ENCODE measurements at places on chromosomes 1 and 21. TPM values are rescaled to one million over a fixed set of nuclear protein-coding genes. Genes with fewer than 3 reads are reported as not detected.

GRCh38 chr1:77542813-77543420 is 139.5 kb downstream of the ZZZ3 start:
- no peak for DNase-seq

The DDR2 gene
- 168 TPM for total RNA-seq

GRCh38 chr1:156121457-156121856 is 6.9 kb downstream of the LMNA start:
- no peak for DNase-seq

The WDR4 gene
- 7.3 TPM for total RNA-seq

The EPRS1 gene
- 46.1 TPM for total RNA-seq

The PBX1 gene
- total RNA-seq, result 128 TPM

DNA sequence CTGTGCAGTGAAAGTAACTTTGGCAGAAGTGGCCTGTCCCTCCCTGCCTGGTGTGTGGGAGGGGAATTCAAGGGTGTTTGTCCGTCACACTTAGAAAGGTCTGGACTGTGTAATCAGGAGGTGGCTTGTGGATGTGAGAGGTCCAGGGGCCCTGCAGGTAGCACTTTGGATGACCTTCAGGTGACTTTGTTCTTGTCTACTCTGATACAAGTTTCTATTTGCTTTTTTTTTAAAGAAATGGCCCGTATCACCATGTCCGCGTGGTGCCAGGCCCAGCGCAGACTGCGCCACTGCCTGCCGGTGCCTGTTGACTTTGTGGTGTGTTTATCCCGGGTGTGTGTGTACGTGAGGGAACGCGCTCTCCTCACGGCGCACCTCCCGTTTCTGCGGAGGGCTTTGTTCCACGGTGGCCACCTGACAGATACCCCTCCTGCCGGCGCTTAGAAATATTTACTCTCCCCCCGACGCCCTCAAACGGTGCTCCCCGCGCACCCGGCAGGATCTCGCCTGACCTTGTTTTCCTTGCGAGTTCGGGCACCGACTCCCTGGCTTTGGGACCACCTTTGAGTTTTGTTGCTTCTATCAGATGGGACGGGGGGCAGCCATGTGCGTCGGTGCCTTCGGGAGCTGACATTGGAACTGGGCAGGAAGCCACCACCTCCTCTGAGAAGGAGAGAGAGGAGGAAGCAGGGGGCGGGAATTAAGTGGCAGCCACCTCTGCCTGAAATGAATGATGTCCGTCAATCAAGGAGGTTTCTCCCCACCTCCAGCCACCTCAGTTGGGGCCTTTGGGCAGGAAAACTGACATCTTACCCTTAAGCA is 119.4 kb downstream of the PRDM16 start:
- DNase-seq, result no peak

The LORICRIN gene
- not detected for total RNA-seq

DNA sequence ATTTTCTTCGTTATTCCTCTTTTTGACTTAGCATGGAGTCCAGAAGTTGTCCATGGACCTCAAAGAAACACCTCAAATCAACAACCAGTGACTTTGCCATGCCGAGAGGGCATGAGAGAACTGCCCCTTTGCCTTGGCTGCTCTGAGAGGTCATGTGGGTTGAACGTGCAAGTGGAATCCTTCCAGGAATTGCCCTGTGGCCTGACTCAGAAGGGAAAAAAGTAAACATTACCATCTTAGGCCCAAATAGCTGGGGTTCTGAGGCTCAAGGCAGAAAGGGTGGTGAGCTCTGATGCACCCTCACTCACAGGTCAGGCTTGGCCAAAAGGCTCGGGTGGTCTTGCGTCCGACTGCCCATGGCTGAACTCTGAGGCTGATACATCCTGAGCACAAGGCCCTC is 15.1 kb downstream of the STUM start:
- no peak for DNase-seq

The UTS2 gene
- not detected for total RNA-seq

- no peak for DNase-seq
These were observed 153.0 kb upstream of the WNT4 start for GRCh38 chr1:22295856-22296255.

The SPRR1A gene
- total RNA-seq, result not detected

The OR2L5 gene
- total RNA-seq, result not detected

The DPM3 gene
- 105 TPM for total RNA-seq

The NR1I3 gene
- not detected for total RNA-seq

The THEM5 gene
- total RNA-seq, result not detected

DNA sequence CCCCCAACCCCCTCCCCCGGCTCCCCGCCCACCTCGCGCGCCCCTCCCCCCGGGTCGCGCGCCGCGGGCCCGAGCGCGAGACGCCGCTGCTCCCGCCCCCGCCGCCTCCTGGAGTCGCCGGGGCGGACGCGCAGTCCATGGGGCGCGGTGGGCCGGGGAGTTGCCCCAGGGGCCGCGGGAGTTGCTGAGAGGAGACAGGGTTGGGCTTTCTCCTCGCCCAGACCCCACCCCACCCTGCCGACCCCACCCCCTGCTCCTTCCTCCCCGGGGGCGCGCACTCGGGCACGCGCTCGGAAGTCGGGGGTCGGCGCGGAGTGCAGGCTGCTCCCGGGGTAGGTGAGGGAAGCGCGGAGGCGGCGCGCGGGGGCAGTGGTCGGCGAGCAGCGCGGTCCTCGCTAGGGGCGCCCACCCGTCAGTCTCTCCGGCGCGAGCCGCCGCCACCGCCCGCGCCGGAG is at the start of gene LAMC1:
Gene LAMC1 (plus strand): TSS at position 275 of the 455 bp plus-strand sequence. CDS start 297 bp downstream, outside the sequence.
- DNase-seq, result no peak

DNA sequence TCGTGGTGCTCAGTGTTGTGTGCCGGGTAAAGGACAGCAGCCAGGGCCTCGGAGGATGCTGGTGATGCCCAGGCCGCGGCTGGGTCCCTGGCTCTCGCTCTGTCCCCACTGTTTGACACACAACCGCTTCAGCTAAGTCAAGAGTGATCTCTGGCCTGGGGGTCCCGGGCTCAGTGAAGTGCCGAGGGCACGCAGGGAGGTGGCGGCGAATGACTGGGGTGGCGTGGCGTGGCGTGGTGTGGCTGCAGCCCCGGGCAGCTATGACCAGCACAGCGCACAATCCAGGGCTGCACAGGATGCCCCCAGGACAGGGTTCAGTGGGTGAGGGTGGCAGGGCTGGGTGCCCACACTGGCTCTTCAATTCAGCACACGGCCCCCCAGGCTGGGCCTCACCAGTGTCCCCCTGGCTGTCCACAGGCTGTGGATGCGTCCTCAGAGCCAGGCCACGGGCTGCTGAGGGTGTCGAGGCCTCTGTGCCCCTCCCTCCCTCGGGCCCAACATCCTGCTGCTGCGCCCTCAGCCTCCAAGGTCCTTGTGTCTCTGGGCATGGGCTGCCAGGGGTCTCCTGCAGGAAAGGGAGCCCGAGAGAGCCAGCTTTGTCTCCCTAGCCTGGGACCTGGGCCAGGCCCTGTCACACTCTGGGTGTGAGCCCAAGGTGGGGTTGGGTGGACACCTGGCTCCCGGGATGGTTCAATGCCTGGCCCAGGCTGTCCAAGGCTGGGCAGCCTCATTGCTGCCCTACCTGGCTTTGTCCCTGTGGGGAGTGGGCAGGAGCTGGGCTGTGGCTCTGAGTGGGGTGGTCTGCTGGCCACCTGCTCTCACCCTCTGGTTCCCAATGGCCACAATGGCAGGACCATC is 12.0 kb upstream of the SKI start:
- no peak for DNase-seq

GRCh38 chr1:224160171-224160682 is 22.8 kb upstream of the DEGS1 start:
- no peak for DNase-seq

DNA sequence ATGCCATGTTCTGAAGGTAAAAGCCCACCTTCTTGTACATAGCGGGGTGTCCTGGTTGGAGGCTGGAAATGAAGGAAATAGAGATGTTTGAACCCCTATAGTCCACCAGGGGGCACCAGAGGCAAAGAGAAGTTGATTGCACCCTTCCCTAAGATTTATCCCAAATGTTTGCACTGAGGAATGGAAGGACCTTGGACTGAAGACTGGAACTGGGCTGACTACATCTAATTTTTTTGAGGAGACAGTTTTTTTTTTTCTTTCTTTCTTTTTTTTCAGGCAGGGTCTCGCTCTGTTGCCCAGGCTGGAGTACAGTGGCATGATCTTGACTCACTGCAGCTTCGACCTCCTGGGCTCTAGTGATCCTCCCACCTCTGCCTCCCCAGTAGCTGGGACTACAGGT is 55.3 kb upstream of the EIF4G3 start:
- no peak for DNase-seq

GRCh38 chr1:28682840-28683239 is 14.3 kb downstream of the GMEB1 start:
- DNase-seq, result no peak

GRCh38 chr1:59150577-59151386 is 146.1 kb upstream of the FGGY start:
- peak; percentile 95 for DNase-seq

The OLIG2 gene
- not detected for total RNA-seq

The TSPAN2 gene
- total RNA-seq, result 70.2 TPM

DNA sequence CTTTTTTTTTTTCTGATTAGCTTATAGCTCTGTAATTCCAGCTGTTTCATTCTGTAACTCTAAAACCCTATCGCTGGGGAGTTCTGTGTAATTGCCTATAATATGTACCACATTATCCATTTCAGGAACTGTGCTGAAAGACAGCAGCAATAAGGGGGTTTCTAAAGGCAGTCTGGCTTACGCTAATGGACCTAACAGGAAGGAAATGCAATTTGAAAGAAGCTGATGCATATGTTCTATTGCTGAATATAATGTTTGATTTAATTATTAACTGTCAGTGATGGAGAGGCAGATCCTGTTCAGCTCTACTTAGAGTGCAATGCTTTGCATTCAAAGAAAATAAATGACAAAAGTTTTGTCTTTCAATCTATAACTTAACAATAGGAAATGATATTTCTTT is 209.4 kb upstream of the SNX7 start:
- DNase-seq, result no peak

GRCh38 chr21:25036775-25037174 is 570.5 kb downstream of the MRPL39 start:
- DNase-seq, result no peak

- DNase-seq, result no peak
These were observed 405.5 kb downstream of the MATN1 start for GRCh38 chr1:30317921-30318320.

The ZYG11A gene
- total RNA-seq, result not detected

GRCh38 chr1:43499898-43500297 is 30.8 kb upstream of the PTPRF start:
- peak; percentile 8 for DNase-seq

The FCRL6 gene
- not detected for total RNA-seq

GRCh38 chr1:26161415-26162219 is 2.7 kb downstream of the FAM110D start:
- DNase-seq, result no peak

- no peak for DNase-seq
These were observed 22.8 kb upstream of the SSBP3 start for GRCh38 chr1:54428837-54429518.

All from esophagus muscularis mucosa (tissue), 4 donors.